ENCODE measurements at places on chromosomes 13 and 19.

DNA sequence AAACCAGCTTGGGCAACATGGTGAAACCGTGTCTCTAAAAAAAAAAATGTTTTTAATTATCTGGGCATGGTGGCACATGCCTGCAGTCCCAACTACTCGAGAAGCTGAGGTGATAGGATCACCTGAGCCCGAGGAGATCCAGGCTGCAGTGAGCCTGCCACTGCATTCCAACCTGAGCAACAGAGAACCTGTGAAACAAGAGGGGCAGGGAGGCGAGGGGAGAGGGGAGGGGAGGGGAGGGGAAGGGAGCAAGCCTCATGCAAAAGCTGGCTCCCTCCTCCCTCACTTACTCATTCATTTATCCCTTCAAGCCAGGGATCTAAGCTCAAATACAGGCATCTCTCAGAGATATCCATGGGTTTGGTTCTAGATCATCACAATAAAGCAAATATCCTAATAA, 8.9 kb downstream of the ATP7B start:
- DNase-seq: no peak

DNA sequence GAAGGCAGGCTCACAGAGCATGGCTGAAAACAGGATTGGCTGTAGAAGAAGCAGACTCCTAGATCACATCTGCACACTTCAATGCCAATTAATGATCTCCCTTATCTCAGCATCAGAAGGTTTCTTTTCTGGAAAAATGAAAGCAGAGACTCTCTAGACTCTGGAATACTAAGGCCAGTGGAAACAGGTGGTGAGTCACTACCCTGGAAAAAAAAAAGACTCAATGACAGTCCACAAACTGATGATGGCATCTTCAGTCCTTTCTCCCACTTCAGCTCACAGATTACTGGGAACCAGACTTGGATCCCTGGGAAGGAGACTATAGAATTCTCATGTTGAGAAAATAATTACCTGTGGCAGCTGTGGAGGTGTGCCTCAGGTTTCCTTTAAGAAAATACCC, 47.5 kb upstream of the MBNL2 start:
- DNase-seq: no peak

GRCh38 chr19:10211061-10211460, 16.3 kb upstream of the DNMT1 start:
- DNase-seq: no peak

- DNase-seq: no peak
Measured at GRCh38 chr13:107117327-107118012, 549.5 kb upstream of the ARGLU1 start.

- DNase-seq: no peak
Measured at GRCh38 chr13:97122381-97122996, 99.6 kb upstream of the MBNL2 start.

GRCh38 chr13:75717525-75717924, 81.4 kb downstream of the LMO7 start:
- DNase-seq: no peak

DNA sequence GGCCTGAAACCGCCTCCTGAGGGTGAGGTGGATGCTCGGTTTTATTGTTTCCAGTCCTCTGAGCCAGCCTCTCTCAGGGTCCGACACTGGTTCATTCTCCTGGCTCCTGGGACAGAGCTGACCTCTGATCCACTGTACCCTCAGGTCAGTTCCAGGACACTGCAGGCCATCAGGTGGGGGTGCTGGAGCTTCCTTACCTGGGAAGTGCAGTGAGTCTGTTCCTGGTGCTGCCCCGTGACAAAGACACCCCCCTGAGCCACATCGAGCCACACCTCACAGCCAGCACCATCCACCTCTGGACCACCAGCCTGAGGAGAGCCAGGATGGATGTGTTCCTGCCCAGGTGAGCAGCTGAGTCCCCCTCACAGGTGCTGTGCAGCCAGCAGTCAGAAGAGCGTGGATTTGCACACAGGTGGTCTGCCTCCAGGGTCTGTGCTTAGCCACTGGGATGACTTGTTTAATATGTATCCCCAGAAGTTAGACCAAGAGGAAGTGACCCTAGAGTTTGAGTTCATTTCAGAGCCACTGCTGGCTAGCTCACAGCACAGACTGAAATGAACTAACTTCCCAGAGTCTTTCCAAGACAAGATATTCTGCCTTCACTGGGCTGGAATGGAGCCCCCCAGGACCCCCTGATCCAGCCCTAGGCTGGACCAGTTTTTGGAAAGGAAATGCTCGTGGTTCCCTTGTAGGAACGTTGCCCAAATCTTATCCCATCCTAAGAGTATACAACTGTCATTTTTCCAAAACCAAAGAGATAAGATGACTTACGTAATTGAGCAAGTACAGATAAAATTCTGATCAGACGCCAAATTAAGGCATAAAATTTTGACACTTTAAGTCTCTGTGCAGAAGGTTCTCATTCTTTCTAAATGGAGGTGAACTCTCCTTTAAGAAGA, 8.8 kb downstream of the SERPINE3 start:
- no peak for DNase-seq

GRCh38 chr13:71593566-71593965, 273.4 kb downstream of the DACH1 start:
- no peak for DNase-seq

GRCh38 chr19:46748325-46749109, 2.3 kb upstream of the STRN4 start:
- DNase-seq: peak; percentile 65

- DNase-seq: peak; percentile 67
Measured at GRCh38 chr19:48874303-48875135, 2.3 kb downstream of the PPP1R15A start.
